ENCODE measurements at places on chromosomes 2 and 18.

- no peak for DNase-seq
Measured at GRCh38 chr2:71833855-71834560, 313.7 kb downstream of the CYP26B1 start.

DNA sequence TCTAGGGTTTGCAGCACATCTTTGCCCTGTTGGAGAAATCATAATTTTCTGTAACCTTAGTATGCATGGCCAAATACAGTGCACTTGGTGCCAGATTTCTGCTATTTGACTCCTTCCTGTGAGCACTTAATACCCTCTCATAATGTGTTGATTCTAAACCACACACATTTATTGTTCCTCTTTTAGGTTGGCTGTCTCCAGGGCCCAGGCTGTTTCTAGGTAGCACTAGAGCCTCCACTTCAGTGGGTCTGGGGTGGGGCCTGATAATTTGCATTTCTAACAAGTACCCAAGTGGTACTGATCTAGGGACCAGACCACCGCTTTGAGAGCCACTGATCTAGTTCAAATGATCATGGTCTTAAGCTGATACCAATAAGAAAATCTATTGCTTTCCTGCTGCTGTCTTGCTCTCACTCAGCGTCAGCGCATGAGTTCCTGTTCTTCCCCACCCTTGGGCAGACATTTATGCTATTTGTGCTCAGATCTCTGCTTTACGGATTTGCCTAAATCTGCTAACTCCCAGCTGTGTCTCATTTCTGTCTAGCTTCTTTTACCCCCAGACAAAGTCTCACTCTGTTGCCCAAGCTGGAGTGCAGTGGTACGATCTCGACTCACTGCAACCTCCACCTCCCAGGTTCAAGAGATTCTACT is 7.4 kb downstream of the PTRHD1 start:
- DNase-seq: no peak

- DNase-seq: no peak
Measured at GRCh38 chr2:215685238-215685990, 249.5 kb upstream of the FN1 start.

GRCh38 chr2:180328795-180329422 is 321.8 kb upstream of the CWC22 start:
- DNase-seq: no peak

GRCh38 chr2:30361751-30362394 is 85.2 kb upstream of the LCLAT1 start:
- DNase-seq: no peak

- no peak for DNase-seq
Measured at GRCh38 chr2:150167711-150168110, 319.8 kb downstream of the RND3 start.

- DNase-seq: no peak
Measured at GRCh38 chr18:70188113-70188512, 17.4 kb downstream of the RTTN start.

DNA sequence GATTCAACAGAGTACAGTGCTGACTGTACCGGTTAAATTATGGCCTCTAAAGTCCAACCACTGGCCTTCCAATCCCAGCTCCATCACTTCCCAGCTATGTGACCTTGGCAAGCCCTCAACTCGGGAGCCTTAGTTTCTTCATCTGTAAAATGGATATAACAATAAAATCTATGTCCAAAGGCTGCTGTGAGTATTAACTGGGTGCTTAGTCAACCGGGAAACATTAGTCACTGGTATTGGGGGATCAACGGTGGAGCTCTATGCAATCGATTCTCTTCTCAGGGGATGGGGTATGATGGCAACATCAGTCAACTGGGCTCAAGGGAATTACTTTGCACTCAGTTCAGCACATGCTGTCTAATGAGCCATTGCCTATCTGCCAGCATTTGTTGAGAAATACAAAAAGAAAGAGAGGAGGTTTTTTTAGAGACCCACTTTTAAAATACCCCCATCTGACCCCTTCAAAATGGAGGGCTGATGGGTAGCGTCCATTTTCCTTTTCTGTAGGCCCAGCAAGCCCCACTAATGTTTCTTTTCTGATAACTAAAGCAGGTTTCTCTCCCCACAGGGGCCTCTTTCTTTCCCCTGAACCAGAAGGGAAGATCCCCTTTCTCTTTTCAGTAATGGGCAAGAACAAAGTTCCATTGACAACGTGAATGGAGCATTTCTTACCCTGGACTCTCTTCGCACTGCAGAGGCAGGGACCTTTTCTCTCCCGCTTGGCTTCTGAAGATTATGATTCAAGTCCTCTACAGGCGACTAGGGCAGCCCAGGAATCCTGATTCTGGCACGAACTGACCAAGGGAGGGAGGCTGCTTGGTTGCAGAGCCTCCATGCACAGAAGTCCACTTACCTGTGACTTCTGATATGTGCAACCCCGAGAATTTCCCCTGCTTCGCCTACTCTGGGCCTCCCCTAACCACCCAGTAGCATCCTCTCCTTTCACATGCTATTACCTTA is 8.7 kb upstream of the AGFG1 start:
- DNase-seq: no peak

- DNase-seq: no peak
Measured at GRCh38 chr2:7191932-7192331, 274.7 kb downstream of the RNF144A start.

DNA sequence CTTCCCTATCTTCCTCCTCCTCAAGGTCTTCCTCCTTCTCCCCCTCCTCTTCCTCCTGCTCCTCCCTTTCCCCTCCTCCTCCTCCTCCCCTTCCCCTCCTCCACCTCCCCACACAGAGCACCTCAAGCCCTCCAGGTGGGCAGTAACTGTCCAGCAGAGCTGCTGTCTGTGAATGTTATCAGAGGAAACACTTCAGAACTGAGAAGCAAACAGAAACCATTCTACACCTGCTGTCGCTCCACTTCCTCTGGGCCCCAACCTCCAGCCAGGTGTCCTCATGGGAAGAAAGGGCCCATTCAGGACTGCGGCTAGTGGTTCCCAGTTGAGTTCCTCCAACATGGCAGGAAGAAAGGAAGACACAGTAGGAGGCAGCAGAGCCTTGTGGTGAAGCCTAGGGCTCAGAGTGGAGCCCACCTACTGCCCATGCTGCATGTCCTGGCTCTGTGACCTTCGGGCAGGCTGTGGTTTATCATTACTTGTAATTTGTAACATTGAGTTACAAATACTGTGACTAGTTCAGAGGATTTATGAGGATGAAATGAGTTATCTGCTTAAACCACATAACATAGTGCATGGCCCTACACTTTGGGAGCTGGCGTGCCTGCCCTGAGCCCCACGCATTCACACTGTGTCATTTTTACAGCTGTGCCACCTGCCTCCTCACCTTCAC is 165.9 kb upstream of the ID2 start:
- no peak for DNase-seq

DNA sequence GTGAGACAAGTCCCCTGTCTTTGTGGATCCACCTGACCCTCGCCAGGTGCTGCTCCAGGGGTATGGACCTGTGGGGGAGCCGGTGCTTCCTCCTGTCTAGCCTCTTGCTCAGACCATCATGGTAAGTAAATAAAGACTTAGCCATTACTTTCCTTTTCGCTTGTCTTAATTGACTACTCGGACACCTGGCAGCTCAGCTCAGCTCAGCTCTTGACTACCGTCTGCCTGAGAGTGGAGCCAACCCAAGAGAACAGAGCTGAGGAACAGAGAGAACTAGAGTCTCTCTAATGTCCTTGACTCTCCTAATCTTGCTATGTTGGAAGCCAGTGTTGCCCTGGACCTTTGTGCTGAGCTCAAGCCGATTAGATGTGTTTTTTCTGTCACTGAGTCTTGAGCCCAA is 170.3 kb upstream of the CXCR4 start:
- DNase-seq: no peak

- no peak for DNase-seq
Measured at GRCh38 chr18:63182310-63182772, 137.2 kb downstream of the BCL2 start.

DNA sequence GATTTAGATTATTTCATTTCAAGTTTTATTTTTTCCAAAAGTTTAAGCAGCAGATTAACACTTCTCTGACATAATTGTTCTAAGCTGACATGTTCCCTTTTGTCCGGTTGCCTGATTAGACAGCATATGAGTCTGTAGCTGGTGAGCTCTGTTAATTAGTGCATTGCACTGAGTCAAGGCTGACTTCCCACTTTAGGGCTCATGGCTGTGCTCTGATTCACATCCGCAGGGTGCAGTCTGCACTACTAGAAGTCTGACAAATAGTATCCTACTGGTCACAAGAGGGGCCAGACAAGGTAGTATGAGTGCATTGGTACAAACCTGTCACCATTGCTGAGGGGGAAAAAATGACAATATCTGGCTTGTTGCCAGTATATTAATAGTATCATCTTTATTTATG is 443.9 kb upstream of the ZNF804A start:
- DNase-seq: no peak

DNA sequence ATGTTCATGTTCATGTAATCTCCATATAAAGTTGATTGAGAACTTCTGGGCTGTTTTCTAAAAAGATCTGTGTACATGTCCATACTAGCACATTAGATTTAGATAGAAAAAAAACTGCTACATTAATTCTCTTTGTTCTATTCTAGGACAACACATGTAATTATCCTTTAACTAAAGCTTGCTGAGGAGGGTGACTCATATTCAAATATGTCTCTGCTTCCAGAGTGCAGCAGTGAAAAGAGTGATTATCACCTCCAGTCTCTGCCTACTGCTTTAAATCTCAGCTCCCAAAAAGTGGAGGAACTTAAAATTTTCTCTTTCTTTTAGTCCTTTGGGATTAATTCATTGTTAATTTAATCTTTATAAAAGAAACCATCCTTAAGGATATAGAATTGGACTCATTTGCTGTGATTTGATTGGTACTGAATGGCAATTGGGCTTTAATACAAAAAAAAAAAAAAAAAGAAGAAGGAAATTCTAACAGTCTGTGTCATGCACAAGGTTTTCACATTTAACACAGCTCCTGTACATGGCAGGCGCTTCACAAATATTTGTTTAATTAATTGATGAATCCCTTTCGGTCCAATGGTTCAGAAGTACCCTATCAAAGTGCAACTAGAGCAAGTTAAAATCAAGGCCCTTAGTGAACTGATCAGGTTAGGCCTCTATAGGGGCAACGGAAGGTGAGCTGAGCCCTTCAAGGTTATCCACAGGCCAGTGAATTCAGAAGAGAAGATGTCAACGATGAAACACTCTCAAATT is 214.0 kb upstream of the KCNJ3 start:
- DNase-seq: no peak

- no peak for DNase-seq
Measured at GRCh38 chr2:240985881-240986786, 12.3 kb upstream of the SNED1 start.

DNA sequence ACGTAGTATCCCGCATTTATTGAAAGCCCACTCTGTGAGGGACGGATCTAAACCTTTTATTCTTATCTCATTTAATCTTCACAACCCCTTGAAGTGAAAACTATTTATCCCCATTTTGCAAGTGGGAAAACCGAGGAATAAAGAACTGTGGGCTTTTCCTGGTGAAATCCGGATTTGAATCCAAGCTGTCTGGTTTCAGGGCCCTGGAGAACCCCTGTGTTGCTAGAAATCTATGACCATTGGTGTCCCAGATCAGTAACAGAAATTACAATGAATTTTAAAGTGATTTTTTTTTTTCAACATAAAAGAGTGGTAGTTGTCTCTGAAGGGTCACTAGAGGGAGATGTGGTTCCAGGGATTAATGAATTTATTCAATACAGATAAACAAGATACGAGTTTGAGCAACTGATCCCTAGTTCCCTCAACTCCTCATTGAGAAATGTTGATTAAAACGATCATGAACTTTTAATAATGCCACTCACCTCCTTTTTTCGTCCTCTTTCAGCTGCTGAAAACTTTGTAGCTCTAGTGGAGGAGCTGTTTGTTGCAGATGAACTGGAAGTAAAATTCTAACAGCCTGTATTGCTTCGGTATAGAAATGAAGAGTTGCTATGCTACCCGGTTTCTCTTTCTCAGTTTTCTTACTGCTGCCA is 940 bp downstream of the XRCC5 start:
- DNase-seq: no peak

GRCh38 chr2:9497017-9497416 is 22.7 kb downstream of the IAH1 start:
- no peak for DNase-seq

GRCh38 chr2:207352978-207353671 is 176.6 kb upstream of the CREB1 start:
- DNase-seq: no peak

- no peak for DNase-seq
Measured at GRCh38 chr18:79775441-79776221, 22.1 kb upstream of the KCNG2 start.

DNA sequence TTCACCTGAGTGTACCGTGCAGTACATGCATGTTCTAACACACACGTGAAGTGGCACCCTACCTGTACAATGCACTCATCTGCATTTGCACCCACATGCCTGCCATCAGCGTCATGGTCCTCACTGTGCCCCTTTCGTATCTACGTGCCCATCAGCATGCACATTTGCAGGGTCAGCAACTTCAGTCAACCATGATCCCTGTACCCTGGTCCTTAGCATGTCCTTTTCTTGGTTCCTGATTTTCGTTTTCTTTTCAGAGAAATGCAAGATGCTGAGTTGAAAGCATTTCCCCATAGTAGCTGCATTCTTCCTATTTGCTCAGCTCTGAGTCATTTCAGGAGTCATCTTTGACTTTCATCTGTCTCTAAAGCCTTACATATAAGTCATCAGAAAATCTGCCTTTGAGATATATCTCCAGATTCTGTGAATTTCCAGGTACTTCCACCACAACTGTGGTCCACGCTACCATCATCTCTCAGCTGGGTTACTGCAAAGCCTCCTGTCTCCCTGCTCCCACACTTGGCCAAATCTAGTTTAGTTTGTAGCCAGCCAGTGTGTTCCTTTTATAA is 14.7 kb upstream of the PUM2 start:
- no peak for DNase-seq
